ENCODE measurements at places on chromosomes 3 and 15.

GRCh38 chr3:138933981-138934691, 12.8 kb downstream of the FOXL2 start:
- no peak for DNase-seq

- no peak for DNase-seq
Observed at GRCh38 chr15:91537856-91538255, 315.7 kb upstream of the SLCO3A1 start.

GRCh38 chr3:4313606-4314293, 10.6 kb downstream of the SETMAR start:
- peak; percentile 68 for DNase-seq

DNA sequence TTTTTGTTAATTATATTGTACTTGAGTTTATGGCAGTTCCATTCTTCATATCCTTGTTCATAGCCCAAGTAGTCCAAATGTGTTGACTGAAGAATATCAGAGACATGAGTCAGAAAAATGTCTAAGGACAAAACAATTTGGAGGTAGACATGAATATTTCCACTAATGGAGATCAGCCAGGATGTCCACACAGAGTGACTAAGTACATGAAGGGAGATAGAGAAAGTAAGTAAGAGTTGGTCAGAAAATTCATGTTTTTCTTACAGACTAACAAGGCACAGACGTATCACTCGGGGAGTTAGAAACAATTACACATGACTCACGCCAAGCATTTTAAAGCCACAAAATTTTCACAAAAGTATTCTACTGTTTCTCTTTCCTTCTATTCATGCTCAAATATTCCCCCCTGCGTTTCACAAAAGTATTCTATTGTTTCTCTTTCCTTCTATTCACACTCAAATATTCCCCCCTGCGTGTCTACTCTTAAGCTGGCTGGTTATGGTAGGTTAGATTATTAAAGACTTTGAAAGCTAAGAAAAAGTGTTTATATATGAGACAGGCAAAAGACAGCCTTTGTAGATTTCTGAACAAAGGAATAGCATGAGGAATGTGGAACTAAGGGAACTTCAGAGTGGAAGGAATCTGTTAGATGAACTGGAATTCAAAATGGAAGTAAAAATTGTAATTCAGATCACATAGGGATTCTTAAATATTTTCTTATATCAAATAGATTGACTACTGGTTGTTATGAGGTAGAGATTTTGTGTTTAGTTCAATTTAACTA, 648.7 kb upstream of the CCDC54 start:
- DNase-seq = peak; percentile 98

DNA sequence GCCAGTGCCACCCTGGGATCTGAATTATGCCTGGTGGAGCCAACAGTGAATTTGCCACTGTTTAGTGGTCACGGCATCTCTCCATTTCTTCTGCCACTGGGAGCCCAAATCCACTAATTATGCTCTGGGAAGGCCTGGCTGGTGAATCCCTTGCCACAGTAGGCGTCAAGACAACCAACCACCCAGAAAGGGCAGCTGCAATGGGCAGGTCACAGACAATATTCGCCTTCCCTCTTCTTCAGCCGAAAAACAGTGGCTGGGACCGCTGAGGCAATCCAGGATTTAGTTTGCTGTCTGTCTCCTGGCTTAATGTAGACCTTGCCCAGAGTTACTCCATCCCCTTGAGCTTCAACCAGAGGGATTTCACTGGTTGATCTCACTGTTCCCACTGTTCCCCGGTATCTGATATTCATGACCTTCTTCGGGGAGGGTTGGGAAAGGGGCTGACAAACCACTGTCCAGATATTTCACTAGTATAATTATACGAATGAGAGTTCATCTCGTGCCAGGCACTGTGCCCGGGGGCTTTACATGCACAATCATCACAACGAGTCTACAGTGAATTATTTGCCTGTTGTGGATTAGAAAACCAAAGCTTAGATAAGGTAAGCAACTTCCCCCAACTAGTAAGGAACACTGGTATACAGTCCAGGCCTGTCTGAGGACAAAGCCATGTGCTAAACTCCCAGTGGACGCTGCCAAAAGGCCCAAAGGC, 49.9 kb upstream of the RAB6B start:
- DNase-seq = no peak
